ENCODE measurements at places on chromosomes 2 and 18.

DNA sequence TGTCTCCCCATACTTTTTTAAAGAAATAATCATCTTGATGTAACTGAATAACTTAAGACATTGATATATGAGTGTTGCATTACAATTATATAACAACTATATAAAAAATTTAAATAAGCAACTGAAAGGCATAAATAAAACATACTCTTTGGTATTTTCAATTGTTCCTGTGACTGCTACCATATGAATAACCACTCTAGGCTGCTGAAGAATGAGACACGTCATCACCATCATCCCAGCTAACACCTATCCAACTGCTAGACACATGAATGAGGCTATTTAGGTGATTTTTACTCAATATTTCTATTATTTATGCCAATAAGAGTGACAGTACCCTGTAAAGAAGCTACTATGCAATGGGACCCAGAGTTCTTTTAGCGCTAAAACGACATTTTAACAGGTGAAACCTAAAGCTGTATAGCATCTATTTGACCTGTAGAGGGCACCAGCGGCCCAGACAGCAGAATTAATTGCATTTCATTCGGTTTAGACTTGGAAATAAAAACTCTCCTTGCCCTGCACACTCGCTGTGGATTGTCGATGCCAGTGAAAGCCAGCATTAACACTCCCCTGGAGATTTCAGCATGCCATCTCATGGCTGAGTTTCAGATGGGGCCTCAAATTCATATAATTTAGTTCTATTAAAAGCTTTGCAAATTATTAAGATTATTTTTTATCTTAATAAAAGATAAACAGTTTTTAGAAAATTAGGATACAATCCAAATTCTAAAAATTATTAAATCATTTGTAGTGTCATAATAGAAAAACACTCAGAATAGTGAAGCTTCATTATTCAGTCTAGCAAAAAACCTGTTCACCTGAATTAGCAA, 89.4 kb upstream of the MAP2 start:
- DNase-seq, result peak; percentile 41

GRCh38 chr2:74502720-74503505, 3.5 kb upstream of the LBX2 start:
- no peak for DNase-seq

- DNase-seq, result no peak
Measured at GRCh38 chr2:233386382-233387041, 32.2 kb downstream of the DGKD start.

GRCh38 chr2:168850846-168851245, 39.4 kb downstream of the SPC25 start:
- DNase-seq, result no peak

Data from NCI-H2029 treated with DMSO at 0.1 percent for 48 hours (cell line).